ENCODE measurements at places on chromosomes 12 and 14. TPM values are rescaled to one million over a fixed set of nuclear protein-coding genes. Genes with fewer than 3 reads are reported as not detected.

The STON2 gene
- total RNA-seq: 1.9 TPM

The SELPLG gene
- 2.2 TPM for total RNA-seq

The HECTD1 gene
- total RNA-seq: 75.6 TPM

The CABP1 gene
- total RNA-seq: 0.88 TPM

The NEK9 gene
- total RNA-seq: 29.3 TPM

The TBX3 gene
- total RNA-seq: 96.8 TPM

The LBHD2 gene
- total RNA-seq: not detected

The SYCP3 gene
- total RNA-seq: not detected

The TAS2R42 gene
- total RNA-seq: not detected

The ERP27 gene
- 0.26 TPM for total RNA-seq

The GZMB gene
- total RNA-seq: not detected

The KRT82 gene
- not detected for total RNA-seq

The BDKRB2 gene
- total RNA-seq: 49.1 TPM

The OR11G2 gene
- not detected for total RNA-seq

The C14orf132 gene
- 22.0 TPM for total RNA-seq

The ERBB3 gene
- 0.64 TPM for total RNA-seq

The TEX22 gene
- 1.4 TPM for total RNA-seq

The HVCN1 gene
- 6.4 TPM for total RNA-seq

The AVPR1A gene
- total RNA-seq: not detected

The CLEC4E gene
- not detected for total RNA-seq

The PRB2 gene
- total RNA-seq: not detected

The CD163L1 gene
- total RNA-seq: 0.16 TPM

The FZD10 gene
- total RNA-seq: 1.1 TPM

The DPF3 gene
- 4.5 TPM for total RNA-seq

The OLR1 gene
- 4.0 TPM for total RNA-seq

The CLEC2A gene
- not detected for total RNA-seq

The PLEKHH1 gene
- 0.26 TPM for total RNA-seq

The KRT77 gene
- not detected for total RNA-seq

The SPRYD3 gene
- 25.7 TPM for total RNA-seq

The LRP1 gene
- 234 TPM for total RNA-seq

The ZNF10 gene
- total RNA-seq: 5.6 TPM

The ABCC9 gene
- total RNA-seq: 1.6 TPM

The GPR65 gene
- not detected for total RNA-seq

The LRIG3 gene
- total RNA-seq: 26.6 TPM

Measured in epithelial cell of alveolus of lung (primary cell).